Activated gamma-delta T cell treated with anti-CD3 and anti-CD28 coated beads, Interleukin-2, amount 50 U/mL, for 16 hours (primary cell): ENCODE measurements at places on chromosomes 12 and 14.

- DNase-seq, result no peak
Observed at GRCh38 chr12:1869145-1869544, 48.8 kb downstream of the LRTM2 start.

DNA sequence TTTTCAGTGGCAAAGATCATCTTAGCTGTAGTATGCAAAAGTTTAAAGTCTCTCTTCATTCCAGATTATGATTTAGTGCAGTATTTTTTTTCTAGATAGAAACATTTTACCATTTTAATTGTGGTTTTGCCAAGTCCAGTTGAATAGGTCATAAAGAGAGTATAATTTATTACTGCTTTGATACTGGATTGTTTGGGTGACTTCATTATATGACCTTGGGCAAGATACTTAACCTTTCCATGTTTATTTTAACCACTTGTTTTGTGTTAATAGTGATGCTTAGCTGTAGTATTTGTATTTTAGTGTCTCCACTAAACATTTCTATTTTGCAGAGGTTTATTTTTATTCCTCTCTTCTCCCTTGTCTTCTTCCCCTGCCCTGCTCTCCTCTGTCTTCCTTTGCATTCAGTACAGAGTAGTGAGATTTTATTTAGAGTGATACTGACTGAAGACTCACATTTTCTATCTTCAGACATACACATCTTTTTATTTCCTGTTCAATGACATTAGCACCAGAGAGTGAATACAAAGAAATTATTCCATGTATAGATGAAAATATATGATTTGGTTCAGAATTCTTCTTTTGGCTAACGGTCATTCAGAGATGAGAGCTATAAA, 215.2 kb downstream of the ERC1 start:
- DNase-seq, result no peak

DNA sequence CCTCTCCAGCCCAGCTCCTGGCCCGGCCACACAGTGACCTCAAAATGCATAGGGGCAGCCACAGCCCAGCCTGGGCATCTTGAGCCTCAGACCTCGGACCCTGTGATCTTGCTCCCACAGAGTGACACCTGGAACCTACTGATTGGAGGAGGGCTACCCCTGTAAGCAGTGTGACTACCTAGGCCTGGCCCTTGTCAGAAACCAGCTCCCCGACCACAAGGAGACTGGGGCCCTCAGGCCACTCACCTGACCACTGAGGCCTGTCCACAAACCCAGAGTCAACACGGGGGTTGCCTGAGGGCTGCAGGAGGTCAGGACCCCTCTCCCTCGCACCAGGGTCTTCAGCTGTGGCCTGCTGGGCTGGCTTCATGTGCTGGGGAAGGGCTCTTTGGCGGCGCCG, 9.0 kb downstream of the ANHX start:
- DNase-seq, result no peak

DNA sequence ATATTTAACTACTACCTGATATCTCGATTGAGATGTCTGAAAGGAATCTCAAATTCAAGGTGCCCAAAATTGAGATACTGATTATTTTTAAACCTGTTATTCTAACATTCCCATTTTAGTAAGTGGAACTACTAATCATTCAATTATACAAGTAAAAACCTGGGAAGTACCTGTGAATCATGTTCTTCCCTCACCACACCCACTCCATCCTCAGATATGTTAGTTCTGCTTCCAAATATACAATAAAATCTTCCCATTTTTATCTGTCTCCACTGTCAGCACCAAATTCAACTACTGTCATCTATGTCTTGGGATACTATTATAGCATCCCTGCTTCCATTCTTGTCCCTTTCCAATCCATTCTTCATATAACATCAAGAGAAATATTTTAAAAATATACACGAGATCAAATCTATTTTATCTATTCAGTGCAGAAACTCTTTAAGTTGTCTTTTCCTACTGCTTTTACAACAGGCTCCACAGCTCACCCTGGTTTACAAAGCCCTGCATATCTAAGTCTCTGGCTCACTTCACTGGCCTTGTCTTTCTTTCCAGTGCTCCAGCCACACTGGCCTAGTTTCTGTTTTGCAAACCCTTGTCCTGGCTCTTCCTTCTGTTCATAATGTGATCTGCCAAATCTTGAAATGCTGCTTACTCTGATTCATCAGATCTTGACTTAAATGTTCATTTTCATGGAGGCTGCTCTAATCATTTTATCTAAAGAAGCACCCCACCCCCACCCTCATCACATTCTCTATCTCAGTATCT, 122.3 kb downstream of the PTPRR start:
- no peak for DNase-seq

- no peak for DNase-seq
Observed at GRCh38 chr12:125164541-125164940, 99.3 kb downstream of the AACS start.

DNA sequence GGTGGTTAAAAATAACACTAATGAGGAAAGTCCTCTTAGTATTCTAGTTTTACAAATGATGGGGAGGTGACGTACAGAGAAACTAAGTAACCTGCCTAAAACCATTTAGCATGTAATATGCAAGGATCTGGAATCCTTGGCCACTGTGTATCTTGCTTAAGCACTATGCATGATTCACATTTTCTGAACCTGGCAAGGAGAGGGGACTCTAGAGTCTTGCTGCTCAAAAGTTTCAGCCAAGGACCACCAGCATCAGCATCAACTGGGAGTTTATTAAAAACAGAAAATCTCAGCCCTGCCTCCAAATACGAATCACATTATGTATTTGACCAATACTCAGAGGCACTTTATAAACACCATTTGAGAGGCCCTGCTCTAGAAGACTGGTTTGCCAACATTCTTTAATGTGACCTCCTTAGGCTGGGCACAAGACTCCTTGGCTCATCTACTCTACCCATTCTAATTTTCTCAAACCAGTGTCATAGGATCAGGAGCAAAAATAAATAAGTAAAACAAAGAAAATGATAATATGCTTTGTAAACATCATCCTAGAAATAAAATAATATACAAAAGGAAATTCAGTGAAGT, 52.9 kb downstream of the ABCC9 start:
- DNase-seq, result no peak

GRCh38 chr14:75977582-75977943, 4.2 kb downstream of the TGFB3 start:
- DNase-seq, result no peak

GRCh38 chr12:31736472-31736871, 7.7 kb upstream of the AMN1 start:
- DNase-seq, result peak; percentile 47

- DNase-seq, result no peak
Observed at GRCh38 chr12:128534906-128535305, 267.9 kb downstream of the TMEM132C start.

DNA sequence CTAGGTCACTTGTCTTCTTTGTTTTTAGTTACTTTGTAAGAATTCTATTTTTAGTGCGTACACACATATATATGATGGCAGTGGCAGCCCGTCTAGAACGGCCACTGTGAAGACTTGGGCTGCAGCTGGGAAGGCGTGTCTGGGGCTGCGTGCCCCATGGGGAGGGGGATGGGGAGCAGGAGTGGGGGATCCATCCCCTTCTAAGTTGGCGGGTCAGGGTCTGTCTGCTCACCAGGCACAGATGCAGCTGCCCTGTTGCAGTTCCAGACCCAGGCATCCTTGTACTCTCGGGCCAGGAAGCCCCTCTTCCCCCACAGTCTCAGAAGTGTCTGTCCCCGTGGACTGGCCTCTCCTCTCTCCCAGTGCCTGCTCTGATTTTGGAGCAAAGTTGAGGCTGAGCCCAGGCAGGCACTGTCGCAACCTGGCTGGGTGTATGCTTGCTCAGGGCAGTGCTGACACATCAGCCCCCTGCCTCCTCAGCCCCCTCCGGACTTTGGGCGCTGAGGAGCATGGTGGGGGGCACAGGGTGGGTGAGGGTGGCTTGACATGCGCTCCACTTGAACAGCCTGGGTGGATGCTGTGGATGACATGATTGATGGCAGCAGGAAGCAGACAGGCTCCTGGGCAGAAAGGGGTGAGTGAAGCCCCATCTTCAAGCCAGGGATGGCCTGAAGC, 271.2 kb upstream of the NAV3 start:
- DNase-seq, result no peak
